Naive thymus-derived CD4-positive, alpha-beta T cell (primary cell): ENCODE measurements at places on chromosomes 6 and 20. TPM values are rescaled to one million over a fixed set of nuclear protein-coding genes. Genes with fewer than 3 reads are reported as not detected.

NT5DC1 gene
- total RNA-seq: 33.4 TPM

OR5V1 gene
- total RNA-seq: not detected

HFE gene
- 4.6 TPM for total RNA-seq

GRCh38 chr6:106413016-106413415 is 52.5 kb downstream of the CRYBG1 start:
- DNase-seq: no peak
- H3K36me3 ChIP-seq: no peaks in the 10 kb centered on the region
- no peaks in the 10 kb centered on the region for H3K4me1 ChIP-seq
- H3K27ac ChIP-seq: no peak overlapping the region
- H3K4me3 ChIP-seq: no peak overlapping the region
- no peaks in the 10 kb centered on the region for H3K27me3 ChIP-seq

- H3K4me3 ChIP-seq: no peak overlapping the region
- no peaks in the 10 kb centered on the region for H3K4me1 ChIP-seq
- H3K27me3 ChIP-seq: no peaks in the 10 kb centered on the region
- H3K27ac ChIP-seq: no peak overlapping the region
- no peak for DNase-seq
Measured at GRCh38 chr20:21681234-21681921, 24.1 kb upstream of the PAX1 start.

DNA sequence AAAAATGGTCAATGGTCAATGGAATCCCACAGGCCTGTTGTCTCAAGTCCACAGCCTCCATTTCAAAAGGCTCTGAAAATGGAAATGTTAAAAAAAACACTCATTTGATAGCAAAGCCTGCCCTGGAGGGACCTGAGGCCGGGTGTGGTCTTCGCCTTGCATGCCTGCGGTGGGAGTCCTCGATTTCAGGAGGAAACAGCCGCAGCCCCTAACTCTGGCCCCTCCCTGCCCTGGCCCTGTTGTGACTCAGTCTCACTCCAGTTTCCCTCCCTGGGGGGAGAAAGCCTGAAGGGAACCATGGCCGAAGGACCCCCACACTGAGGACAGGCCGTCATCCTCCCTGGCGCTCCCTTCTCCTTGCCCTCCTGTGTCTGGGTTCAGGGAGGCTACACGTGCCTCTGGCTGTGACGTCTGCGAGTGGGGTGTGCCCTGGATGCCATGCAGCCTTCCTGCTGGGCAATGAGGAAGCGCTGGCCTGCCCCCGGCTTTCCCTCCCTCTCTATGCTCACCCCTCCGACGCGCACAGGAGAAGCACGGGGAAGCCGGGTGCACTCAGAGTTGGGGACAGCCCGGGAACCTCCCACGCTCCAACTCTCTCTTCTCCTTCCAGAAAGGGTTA is 9.2 kb downstream of the BHLHE23 start:
- no peak for DNase-seq
- no peaks in the 10 kb centered on the region for H3K4me1 ChIP-seq

DNA sequence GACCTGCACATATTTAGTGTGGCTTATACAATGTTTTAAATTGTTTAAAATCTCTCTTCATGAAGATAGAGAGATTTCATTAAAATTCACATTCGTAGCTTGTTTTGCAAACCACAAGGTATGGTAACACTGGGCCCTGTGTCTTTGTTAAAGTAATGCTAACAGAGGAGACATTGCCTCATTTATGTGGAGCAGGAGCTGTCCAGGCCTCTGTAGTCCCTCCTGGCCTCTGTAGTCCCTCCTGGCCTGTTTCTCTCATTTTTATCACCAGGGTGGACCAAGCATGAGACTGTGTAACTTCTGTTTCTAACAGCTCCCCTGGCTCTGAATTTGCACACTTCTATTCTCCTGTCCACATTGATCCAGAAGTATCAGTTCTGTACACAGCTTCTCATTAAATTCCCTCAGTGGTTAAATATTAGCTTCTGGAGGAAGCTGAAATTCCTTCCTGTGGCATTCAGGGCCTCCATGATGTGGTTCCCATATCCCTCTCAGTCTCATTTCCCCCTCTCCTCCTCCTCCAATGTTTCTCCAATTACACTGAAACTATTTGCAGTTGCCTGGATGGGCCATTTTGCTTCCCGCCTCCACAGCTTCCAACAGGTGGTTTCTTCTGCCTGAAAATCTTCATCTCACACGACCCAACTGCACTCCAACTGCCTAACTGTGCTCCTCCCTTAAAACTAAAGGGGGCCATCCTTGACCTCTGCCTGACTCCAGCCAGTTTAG is 340.4 kb downstream of the SYNE1 start:
- H3K4me3 ChIP-seq: no peak overlapping the region
- DNase-seq: no peak
- no peaks in the 10 kb centered on the region for H3K27me3 ChIP-seq

DNA sequence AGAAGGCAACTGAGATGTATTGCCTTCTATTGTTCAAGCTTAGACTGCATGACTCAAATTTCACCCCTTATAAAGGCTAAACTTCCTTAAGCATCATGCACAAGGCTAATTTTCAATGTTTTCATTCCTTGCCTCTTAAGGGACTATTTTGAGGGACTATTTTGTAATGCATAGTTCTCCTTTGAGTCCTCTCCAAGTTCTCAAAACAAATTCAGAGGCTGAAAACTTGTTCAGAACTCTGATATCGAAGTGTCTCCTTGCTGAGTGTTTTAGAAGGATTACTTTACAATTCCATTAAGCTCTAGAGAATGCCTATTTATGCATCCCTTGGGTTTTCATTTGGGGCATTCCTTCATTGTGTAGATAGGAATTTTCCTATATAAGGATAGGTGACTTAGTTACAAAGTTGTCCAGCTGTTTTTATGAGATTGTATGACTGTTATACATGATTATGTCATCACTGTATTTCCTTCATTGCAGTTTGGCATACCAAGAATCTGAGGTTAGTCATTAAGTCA is 41.7 kb downstream of the COL19A1 start:
- H3K27me3 ChIP-seq: no peaks in the 10 kb centered on the region
- no peaks in the 10 kb centered on the region for H3K4me1 ChIP-seq
- no peaks in the 10 kb centered on the region for H3K36me3 ChIP-seq
- no peak overlapping the region for H3K4me3 ChIP-seq
- DNase-seq: no peak
- no peak overlapping the region for H3K27ac ChIP-seq

DNA sequence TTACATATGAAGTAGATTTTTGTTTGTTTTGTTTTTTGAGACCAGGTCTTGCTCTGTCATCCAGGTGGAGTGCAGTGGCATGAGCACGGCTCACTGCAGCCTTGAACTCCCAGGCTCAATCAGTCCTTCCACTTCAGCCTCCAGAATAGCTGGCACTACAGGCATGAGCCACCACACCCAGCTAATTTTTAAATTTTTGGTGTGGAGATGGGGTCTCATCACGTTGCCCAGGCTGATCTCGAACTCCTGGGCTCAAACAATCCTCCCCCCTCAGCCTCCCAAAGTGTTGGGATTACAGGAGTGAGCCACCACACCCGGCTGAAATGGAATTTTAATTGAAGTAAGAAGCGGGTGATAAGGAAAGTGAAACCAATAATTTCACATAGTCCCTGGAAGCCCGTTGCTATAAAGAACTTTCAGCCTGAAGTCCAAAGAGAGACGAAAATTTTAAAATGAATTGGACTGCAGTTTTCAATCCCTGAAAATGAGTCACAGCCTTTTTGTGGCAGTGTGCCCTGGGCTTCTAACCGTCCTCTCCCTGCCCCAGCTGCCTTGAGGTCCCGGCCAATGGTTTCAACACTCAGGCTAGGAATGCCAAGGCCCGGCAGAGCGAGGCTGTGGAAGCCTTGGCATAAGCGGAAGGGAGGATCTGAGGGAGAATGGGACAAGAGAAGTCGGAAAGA is 757 bp downstream of the RAET1E start:
- no peaks in the 10 kb centered on the region for H3K27me3 ChIP-seq
- H3K27ac ChIP-seq: no peak overlapping the region
- no peaks in the 10 kb centered on the region for H3K4me1 ChIP-seq
- no peak for DNase-seq

DNA sequence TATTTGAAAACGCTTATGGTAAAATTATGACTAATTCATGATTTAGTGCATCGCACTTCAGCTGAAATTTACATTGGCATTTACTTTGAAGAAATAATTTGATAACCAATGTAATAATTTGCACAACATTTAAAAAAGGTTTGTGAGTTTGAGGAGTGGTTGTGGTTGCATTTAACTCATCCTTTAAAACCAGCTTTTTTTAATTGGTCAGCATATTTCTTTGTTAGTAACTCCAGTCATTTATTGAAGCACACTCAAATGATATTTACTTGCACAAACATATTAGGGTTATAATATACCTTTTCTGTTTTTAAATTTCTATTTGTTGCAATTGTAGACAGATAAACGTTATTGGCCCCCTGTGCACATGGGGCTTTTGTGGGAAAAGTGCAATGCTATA is 78.1 kb upstream of the AHI1 start:
- H3K4me1 ChIP-seq: peaks cover 6% of the 10 kb centered on the region
- no peaks in the 10 kb centered on the region for H3K27me3 ChIP-seq
- no peak overlapping the region for H3K27ac ChIP-seq
- H3K36me3 ChIP-seq: no peaks in the 10 kb centered on the region
